GM04503 (cell line): ENCODE measurements at places on chromosomes 12 and 14.
A peak's percentile ranks its signal among the peaks of the same experiment; 100 is the strongest.

GRCh38 chr12:74551291-74551690 lies 13.7 kb downstream of the ATXN7L3B start:
- DNase-seq = no peak

DNA sequence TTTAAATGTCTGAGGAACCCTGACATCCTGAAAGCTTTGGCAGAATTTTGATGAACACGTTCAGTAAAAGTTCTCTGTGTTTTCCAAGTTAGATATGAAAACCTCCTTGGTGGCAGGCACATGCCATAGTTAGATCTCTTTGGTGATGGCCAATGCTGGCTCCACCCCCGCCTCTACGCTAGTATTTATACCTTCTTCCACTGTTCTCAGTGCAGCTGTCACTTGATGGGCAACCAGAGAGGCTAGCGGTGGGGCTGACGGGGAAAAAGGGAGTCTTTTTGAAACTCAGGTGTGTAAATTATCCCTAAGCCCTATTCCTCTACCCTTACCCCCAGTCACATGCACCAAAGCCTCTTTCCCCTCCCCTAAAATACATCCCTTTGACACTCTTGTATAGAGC lies 32.1 kb downstream of the PPP1R36 start:
- no peak for DNase-seq

GRCh38 chr14:24693353-24693737 lies 59.4 kb upstream of the GZMB start:
- DNase-seq = no peak

DNA sequence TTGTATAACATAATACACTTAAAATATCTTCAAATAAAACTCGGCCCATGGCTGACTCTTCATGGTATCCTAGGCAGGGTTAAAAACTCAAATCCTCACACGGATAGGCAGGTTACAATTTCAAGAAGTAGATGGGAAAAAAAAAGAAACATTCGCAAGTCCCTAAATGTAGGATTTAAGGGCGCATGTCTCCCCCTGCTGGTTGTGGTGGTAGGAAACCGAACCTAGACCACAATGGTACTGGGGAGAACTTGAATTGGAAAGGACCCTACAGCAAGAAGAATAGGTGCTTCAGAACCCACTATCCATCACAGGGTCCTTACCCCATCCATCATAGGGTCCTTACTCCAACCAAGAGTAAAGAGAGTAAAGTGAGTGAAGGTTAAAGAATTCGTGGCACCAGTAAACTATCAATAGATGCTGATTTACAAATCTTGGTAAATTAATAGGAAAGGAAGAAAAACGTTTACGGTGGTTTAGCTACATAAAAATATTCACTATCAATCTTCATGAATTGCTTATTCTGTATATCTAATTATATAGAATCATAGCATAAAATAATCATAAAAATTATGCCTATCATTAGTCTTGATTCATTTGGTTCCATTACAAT lies 3.3 kb upstream of the CIPC start:
- DNase-seq = no peak

DNA sequence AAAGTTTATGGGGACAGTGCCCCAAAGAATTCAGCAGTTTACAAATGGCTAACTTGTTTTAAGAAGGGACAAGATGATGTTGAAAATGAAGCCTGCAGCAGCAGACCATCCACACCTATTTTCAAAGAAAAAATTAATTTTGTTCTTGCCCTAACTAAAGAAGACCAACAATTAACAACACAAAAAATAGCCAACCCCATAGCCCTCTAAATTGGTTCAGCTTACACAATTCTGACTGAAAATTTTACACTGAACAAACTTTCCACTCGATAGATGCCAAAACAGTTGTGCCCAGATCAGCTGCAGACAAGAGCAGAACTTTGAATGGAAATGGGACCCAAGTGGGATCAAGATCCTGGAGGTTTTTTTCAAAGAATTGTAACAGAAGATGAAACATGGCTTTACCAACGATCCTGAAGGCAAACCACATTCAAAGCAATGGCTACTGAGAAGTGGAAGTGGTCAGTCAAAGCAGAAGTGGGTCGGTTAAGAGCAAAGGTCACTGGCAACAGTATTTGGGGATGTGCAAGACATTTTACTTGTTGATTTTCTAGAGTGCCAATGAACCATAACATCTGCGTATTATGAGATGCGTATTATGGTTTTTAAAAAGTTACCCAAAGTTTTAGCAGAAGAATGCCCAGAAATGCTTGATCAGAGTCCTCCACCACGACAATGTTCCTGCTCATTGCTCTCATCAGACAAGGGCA lies 30.0 kb downstream of the SLC39A9 start:
- DNase-seq = no peak

DNA sequence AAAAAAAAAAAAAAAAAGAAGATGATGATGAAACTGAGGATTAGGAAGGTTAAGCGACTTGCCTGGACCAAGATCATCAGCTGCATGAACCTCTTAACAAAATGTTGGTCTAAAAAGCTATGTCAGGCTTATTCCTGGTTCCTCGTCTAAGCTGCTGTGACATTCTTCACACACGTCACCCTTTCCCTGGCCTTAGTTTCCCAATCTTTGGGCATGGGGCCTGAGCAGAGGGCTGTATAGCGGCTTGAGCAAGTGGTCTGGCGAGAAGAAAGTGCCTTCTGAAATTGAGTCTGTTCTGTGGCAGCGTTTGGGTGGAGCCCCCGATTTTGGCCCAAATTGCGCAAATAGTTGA lies 58.7 kb upstream of the CCND2 start:
- DNase-seq = no peak

DNA sequence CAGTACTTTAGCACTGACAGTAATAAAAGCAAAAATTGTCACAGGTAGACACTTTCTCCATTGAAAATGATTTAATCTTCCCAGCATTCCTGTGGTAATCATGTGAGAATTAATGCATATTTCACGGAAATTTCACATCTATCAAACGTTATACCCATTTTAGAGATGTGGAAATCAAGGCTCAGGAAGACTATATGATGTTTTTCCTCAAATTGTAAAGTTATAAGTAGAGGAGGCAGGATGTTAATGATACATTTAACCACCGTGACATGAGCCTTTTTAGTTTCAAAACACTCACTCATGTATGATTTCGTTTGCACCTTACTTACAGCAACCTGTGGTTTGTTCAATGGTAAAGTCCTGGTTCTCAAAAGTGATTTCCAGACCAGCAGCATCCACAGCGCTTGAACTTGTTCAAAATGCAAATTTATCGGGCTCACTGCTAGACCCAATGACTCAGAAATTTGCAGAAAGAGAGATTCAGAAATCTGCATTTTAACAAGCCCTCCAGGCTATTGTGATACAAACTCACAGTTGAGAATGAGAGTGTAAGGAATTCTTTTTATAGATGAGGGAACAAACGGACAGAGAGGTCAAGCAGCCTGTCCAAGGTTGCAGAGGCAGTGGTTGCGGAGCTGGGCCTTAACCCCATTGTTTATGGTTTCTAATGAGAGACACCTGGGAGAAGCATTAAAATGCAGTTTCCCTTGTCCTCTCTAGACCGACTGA lies 654.8 kb upstream of the TBX3 start:
- DNase-seq = no peak

DNA sequence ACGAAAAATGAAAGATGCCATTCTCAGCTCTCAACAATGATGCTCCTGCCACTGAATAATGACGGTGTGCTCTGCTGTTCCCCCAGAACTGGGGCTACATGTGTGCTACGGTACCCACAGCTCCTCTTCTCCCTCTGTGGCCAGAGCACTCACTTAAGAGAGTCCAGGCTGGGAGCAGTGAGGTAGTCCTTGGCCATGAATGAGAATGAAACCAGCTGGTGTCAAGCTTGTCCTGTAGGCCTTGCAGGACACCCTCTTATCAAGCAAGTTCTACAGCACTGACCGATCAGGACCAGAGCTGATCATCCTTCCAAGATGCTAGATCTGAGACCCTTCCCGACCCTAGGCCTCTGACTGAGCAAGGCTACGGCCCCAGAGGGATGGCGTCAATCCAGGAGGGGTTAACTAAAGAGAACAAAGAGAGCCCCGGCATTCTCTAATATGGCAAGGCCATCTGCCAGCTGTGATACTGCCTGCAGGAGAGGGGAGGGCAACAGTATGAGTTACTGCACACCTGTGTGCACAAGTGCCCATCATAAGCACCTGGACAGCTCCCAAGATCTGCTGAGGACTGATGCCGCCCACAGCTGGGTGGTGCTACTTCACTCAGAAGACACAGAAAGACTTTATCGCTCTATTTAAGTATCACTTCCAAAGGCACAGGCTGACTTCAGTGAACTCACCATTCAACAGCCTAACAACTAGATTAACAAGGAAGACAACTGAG lies 30.5 kb downstream of the APPL2 start:
- no peak for DNase-seq

DNA sequence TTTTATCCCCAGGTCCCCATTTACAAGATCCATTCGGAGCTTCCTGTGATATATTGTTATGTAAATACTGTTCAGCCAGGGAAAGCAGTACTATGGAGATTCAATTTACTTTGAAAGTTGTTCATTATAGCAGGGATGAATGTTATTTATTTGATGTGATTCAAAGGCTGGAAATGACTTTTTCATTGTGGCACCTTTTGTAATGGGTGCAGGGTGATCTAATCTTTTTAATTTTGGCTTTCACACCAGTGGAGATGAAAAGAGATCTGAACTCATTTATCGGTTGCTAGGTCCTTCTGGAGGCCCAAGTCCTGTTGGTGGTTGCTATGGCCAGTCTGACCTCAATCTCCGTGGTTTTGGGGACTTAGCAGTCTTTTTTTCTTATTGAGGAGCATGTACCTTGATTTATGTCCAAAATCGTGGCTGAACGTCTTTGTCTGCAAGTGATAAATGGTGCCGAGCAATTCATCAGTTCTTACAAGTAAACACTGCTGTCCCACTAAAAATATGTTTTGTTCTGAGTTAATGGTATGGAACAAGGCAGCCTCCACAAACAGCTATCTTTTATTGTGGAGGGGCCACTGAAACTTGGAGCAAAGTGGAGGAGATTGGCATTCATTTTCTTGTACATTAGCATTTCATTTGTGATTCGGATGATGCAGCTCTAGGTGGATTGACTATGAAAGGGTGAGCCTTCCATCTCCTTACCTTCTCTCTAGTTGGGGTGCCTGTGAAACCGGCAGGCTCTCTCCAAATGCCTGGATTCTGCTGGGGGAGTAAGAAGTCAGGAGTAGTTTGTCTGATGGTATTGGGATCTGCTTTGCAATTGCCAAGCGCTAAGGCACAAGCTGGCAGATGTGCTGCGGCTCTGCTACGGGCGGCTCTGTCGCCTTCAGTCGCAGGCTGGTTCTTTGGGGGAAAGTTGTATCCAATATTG lies 2.0 kb downstream of the RMST start:
- DNase-seq = no peak

DNA sequence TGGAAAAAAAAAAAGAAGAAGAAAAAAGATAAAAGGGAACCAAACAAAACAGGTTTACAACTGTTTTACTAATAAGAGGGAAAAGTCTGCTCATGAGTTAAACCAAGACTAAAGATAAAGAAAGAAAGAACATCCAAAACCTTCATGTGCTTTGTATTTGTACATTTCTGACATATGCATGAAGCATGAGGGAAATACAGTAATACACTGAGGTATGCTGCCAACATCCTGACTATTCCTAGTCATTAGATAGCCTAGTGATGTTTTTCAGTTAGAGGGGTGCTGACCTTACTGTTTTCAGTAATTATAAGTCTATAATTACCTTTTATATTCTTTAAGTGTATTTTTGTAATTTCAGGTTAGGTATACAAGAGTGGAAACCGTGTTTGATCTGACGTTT lies 793.3 kb downstream of the DIO2 start:
- DNase-seq = no peak

GRCh38 chr12:42473130-42473529 lies 116.4 kb downstream of the PRICKLE1 start:
- DNase-seq = peak; percentile 67

GRCh38 chr14:61090432-61091216 lies 109.6 kb downstream of the SLC38A6 start:
- no peak for DNase-seq
